ENCODE measurements at places on chromosomes 6 and 20.

- DNase-seq: no peak
These were observed 48.0 kb downstream of the DST start for GRCh38 chr6:56594699-56595098.

DNA sequence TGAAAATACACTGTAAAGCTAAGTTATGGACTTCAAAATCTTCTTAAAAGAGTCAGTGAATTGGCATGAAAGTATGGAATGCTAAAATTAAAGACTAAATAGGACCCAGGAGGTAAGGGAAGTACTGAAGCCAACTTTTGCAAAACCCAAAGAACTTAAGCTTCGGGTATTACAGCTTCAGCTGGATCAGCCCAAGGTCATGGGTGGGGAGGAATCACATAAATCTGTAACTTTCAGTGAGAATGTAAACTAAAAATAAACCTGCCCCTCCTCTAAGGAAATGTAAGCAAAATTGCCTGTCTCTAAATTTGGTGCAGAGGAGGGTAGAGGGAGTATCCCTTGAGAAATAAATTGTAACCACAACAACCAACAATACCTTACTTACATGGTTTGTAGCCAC lies 4.4 kb upstream of the MUC21 start:
- DNase-seq: no peak

GRCh38 chr6:4973982-4974745 lies 29.7 kb downstream of the RPP40 start:
- peak; percentile 93 for DNase-seq

- DNase-seq: no peak
These were observed 118.1 kb downstream of the C6orf58 start for GRCh38 chr6:127695108-127695507.

DNA sequence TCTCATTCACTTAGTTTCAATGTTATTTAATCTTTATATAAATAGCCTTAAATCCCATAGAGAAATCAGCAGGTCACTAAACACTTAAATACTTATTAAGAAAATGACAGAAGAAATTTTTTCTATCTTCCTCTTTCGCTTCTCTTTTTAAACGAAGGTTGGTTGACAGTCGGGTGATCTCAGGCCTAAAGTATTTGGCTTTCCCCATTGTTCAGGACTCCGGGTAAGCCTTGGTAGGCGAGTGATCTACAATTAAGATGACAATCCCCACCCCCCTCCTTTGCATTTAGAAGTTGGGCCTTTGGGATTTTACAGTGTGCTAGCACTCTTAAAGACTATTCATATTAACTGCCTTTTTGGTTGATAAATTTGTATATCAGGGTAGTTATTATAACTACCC lies 19.7 kb upstream of the UTRN start:
- DNase-seq: no peak

DNA sequence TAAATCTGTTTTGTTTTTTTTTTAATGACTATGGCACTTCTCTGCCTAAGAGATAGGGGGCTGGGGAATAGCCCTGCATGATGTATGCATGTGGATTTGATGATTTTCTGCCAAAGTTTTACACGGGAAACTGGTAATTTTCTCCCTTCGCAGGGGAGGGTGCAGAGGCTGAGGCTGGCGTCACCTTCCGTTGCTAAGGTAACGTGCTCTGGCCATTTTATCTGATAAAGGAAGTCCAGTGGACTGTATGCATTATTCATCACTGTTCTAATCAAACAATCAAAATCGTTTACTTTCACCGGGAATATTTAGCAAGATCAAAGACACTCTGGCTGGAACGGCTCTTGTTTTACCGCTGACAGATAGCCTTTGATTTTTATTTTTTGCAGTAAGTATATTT lies 789 bp downstream of the PHACTR1 start:
- no peak for DNase-seq

- peak; percentile 18 for DNase-seq
These were observed 103.4 kb downstream of the MRPL14 start for GRCh38 chr6:44023586-44024454.

DNA sequence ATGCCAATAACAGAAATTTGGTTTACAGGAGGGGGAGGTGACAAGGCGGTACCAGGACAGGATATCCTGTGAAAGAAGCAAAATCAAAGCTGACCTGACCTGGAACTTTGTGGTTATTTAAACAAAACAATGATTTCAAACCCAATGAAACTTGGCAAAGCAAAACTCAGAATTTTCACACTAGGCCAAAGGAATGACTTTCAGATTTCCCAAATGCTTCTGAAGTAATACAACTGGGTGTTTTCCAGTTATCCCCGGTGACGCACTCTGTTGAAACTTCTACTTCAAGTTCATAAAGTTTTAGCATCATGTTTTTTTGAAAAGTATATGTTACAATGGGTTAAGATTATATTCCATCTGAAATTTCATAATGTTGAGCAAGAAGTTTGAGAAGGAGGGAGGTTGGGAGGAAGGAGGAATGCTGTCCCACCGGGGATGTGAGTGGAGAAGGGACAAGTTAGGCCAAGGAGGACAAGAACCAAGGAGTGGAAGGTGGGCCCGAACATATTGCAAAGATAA lies 78.1 kb upstream of the TRAF3IP2 start:
- no peak for DNase-seq

DNA sequence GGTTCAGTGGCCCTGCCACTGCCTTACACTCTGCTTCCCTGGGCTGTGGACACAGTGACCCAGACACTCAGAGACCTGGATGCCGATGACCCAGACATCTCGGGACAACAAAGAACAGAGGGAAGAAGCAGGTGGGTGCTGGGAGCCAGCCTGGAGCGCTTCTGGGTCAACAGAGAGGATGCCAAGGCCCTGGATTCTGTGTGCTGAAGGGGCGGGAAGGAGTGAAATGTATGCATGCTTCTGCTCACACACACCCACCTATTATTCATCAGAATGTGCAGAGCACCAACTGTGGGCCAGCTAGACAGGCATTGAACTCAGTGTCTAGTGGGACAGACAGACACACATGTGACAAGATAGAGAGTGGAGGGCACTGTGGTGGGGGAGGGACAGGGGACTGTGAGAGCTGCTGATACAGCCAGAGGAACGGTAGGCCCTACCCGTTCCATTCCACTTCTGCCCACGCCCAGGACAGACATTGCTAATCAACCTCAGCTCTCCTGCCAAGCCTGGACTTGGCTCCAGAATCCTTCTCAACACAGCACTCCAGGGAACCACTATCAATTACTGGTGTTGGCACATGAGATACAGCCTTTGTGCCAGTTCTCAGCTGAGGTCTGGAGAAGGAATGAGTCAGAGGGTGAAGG lies 20.2 kb downstream of the KCNK15 start:
- DNase-seq: no peak

DNA sequence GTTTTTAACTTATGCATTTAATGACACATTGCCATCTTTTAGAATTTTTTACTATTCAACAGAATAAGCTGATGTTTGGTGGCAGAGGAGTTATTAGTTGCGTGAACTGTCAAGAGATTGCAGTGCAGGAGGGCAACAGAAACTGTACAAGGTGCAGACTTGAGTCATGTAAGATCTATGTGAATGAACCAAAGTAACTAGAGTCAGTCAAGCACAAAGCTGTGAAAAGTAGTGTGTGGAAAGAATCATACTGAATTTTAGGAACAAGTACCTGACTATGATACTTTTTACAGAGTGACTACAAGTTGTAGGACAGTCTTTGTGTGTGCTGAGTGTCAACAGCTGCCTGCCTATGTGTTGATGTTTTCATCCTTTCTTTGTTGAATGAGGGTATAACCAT lies 2.7 kb upstream of the C6orf163 start:
- no peak for DNase-seq

GRCh38 chr6:36110050-36110449 lies 20.3 kb upstream of the MAPK13 start:
- DNase-seq: no peak

DNA sequence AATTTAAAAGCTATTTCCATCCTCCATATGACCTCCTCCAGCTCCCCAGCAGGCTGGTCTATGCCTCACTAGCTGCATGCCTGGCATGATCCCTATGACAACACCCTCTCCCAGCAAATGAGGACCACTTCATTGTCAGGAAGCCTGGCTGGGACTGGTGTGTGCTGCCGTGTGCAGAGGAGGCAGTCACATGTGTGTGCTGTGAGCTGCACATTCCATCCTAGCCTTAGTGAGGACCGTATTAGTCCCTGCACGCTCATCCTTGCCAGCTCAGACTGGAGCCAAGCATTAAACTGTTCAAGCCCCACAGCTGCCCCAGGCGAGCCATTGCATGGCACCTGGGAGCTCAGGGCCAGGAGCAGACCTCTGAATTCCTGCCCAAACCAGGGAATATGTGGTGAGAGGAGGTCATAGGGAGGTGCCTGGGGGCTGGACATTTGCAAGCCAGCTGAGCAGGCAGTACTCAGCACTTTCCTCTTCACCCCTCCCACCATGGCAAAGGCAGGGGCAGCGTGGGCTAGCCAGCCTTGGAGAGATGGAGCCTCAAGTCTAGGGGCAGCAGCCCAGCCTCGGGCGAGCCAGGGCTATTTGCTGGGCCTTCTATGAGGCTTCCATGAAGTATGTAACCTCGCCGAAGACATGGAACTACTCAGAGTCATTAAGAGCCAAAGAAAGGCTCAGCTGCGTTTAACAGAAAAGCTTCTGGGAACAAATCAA lies 8.7 kb upstream of the CCN5 start:
- DNase-seq: peak; percentile 72

DNA sequence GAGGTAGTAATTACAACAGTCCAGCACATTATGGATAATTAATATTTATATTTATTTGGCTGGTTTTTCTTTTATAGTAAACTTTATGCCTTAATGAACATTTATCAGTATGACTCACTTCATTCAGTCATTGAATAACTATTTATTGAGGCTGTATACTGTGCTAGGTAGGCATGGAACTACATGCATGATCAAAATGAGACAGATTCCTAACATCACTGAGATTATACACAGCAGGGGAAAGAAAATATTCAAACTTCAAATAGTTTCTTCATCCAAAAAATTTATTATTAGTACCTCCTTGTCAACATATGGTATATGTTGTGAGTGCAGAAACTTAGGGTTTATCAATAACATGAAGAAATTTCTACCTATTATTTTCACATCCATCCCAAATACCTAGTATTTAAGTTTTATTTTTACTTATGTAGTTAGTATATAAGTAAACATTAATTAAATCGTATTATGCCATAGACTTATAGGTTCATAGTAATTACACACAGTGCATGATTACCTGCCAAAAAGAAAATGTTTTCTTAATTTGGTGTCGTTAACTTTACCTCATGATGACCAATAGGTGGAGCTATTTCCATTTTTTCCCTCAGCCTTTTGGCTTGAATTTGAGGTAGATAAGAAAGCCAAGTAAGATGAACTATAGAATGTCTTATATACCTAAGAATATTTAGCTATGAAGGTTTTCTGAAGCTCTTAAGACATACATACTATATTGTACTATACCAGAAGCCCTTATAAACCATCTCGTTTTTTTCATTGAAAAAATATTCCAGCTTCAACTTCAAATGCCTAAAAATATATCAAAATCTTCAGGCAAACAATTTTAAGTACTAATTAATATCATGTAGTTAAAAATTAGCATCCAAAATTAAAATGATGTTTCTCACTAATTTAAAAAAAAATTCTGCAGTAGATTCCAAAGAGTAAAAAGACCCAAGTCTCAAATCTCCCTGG lies 12.5 kb upstream of the TMEM30A start:
- no peak for DNase-seq

DNA sequence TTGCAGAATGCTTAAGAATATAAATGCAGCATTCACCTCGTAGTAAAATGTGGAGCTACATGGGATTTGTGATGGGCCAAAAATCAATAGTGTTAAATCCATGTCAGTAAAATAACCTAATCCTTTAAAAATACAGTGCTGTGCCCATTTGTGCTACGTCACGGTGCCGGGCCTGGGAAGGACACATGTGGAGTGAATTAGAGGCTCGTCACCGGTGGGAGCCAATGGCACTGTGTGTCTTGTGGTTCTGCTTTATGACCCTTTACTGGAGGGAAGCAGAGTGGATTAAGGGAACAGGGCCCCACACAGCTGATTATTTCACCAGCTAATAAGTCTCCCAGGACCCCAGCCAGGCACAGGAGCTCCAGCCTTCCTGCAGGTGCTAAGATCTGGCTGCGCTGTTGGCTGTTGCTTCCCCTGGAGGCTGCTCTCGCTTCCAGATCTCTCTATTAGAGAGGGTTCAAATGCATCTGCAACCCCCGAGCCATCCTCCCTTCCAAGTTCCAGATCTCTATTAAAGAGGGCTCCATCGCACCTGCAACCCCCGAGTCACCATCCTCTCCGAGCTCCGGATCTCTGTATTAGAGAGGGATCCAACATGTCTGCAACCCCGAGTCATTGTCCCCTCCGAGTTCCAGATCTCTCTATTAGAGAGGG lies 405.8 kb downstream of the CDH4 start:
- DNase-seq: no peak

- DNase-seq: peak; percentile 52
These were observed 638 bp downstream of the BLCAP start for GRCh38 chr20:37526839-37527637.

- DNase-seq: no peak
These were observed 370.5 kb upstream of the RSPO3 start for GRCh38 chr6:126747728-126748540.

- DNase-seq: peak; percentile 70
These were observed 38.3 kb upstream of the SLC32A1 start for GRCh38 chr20:38685853-38686473.

GRCh38 chr6:28865401-28866204 lies 58.2 kb downstream of the TRIM27 start:
- peak; percentile 48 for DNase-seq

- no peak for DNase-seq
These were observed 224.9 kb upstream of the DTNBP1 start for GRCh38 chr6:15887491-15888461.

GRCh38 chr6:108635505-108636226 lies 74.9 kb downstream of the FOXO3 start:
- DNase-seq: peak; percentile 34

GRCh38 chr20:22667198-22667597 lies 82.8 kb upstream of the FOXA2 start:
- no peak for DNase-seq

DNA sequence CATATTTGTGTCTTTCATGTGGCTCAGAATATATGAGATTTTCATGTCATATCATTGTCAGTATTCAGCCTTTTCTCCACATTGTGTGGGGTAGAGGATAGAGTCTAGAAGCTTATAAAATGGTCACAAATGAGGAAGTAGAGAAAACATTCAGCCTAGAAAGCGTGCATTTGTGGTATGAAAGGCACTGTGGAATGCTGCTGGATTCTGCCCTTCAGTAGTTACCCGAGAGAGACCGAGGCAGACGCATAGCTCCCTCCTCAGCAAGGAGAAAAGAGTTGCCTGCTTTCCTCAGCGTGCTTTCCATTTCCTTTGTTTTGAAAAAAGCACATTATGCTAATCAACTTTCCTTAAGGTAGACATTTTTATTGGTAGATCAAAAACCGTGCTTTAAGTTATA lies 28.7 kb downstream of the MYB start:
- no peak for DNase-seq
